ENCODE measurements at places on chromosomes 12 and 14.

GRCh38 chr12:20289520-20289919 is 78.8 kb upstream of the PDE3A start:
- no peak for DNase-seq

- no peak for DNase-seq
Measured at GRCh38 chr14:103250181-103250580, 83.9 kb upstream of the EIF5 start.

DNA sequence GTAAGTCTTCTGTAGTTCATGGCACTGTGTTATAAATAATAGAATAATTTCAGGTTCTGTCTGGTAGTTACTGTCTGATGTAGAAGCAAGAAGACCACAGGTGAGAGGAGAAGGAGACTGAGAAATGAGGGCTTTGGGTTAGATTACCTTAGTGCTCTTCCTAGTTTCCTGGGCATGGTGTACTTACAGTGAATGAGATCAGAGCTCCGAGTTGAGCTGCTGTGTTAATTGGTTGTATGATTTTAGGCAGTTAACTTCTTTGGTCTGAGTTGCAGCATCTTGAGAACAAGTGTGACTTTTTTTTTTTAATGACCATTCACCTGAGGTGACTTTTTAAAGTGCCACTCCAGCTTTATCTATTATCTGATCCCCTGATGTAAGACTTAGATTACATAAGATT is 41.5 kb downstream of the WDR20 start:
- no peak for DNase-seq

GRCh38 chr12:81141217-81141616 is 63.3 kb downstream of the ACSS3 start:
- DNase-seq = no peak

DNA sequence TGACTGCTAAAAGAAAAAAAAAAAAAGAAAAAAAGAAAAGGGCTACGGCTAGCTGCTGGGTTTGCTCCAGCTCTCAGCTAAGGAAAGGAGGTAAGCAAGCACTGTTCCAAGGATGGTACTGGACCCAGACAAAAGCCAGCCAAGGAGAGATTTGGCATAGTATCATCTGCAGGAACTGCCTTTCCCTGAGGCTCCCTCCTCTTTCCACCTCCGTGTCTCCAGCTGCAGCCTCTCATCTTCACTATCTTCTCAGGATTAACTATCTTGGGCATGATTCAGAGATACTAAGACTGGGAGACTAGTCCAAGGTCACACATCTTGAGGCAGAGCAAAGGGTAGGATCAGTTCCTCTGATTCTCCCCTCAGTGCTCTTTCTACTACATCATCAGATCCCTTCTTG is 6.0 kb downstream of the KITLG start:
- DNase-seq = no peak

DNA sequence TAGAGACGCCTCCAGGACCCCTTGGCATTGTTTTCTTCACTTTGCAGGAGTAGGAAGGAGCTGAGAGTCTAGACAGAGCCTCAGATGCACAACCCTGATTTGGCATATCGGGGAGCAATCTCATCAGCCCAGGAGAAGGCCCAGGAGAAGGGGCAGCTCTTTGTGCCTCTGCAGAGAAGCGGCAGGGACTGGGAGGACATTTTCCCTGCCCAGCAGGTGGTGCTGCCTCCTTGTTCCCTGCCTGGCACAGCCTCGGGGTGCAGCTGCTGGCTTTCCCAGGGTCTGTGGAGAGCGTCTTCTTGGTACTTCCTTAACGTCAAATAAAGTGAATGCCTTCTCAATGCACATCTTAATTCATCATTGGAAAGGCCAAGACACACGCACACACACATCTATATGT is 419.5 kb downstream of the TMEM121 start:
- DNase-seq = no peak

- DNase-seq = no peak
Measured at GRCh38 chr12:70252832-70253231, 9.6 kb downstream of the CNOT2 start.

GRCh38 chr14:96108911-96109310 is 69.7 kb downstream of the C14orf132 start:
- DNase-seq = no peak

DNA sequence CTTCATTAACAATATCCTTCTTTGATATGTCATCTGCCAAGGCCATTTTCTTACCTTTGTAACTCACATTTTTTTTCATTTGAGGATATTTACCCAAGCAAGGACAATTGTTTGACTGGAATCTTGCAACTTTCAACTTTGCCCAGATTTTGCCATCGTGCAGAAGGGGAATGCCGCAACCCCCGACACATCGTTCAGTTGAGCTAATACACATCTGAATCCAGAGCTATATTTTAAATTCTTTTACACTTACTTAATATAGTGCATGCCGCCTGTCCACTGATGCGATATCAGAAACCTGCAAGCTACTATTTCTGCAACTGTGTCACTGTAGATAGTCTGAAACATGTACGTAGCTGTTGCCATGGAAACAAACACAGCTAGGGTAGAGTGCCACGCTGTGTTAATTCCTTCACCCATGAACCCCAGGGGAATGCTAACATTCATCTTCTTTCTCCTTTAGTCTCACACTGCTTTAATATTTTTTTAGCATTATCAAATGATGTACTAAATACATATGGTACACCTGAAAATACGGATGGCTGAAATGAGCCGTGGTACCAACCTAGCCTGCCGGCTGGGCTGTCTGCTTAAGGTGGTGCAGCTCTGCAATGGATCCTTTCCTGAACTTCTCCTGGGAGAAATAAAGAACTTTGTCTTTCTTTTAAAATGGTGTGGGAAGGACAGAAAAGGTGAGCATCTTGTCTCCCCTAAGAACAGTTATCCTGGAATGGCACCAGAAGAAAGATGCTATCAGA is 77.0 kb upstream of the FOXN3 start:
- DNase-seq = no peak

GRCh38 chr14:67335781-67336180 is 23.8 kb downstream of the ATP6V1D start:
- DNase-seq = no peak

- DNase-seq = no peak
Measured at GRCh38 chr12:22399464-22400180, 65.1 kb upstream of the ST8SIA1 start.

- no peak for DNase-seq
Measured at GRCh38 chr14:64248689-64249088, 45.5 kb downstream of the ESR2 start.

DNA sequence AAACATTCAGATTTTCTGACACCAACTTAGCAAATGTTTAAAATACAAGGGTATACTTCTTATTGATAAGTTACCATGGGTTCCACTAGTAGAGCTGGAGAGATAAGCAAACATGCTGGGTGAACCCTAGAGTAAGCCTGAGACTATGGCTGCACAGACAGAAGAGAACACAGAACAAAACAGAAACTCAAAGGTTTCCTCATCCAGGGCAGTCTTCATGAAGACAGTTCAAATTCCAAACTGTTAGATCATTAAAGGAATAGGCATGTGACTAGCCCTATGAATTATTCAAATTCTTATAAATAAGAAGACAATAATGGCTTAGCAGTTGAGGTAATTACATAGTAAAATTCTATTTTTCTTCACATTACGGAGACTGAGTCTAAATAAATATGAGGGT is 28.1 kb downstream of the BTBD7 start:
- DNase-seq = no peak

DNA sequence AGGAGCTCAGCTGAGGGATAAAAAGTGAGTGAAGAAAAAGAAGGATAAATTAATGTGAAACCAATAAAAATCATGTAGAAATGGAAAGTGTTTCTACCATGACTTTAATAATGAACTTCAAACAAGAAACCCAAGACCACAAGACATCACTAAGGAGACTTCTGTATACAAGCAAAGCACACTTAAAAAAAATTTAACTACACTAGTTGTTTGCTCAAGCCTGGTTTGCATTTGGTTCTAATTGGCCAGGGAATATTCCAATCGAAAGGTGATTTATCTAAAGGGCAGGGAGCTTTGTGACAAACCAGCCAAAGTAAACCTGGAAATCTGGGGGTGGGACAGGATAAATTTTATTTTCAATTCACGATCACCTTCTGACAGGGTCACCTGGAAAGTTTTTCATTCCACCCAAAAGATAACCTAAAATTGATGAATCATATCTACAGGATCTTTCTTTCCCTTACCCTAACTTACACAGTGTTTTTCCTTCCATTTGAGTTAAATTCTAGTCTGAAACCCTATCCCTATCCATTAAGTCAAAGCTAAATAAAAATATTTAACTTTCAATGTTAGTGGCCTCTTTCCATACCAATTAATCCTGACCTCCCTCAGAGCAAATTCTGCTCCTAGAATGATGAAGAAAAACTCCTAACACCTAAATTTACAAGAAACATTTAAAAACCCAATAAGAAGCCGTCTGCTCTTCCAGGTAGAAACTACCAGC is 2.6 kb downstream of the EGLN3 start:
- DNase-seq = no peak

DNA sequence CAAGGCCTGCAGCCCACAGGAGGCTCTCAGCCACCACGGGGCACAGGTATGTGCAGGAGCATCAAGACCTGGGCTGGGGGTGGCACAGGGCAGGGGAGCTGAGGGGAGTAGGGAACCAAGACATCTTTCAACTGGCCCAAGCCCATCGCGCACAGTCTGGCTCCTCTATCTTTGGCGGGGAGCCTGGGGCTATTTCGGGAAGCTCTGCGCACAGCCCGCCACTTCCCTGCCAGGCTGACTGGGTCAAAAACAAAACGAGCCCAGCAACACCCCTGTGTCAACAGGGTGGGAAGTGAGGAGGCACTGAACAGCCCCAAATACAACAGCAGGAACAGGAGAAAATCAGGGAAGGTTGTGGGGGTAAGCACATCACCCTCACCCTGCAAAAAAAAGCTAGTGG is 83.9 kb downstream of the ARL6IP4 start:
- DNase-seq = no peak

DNA sequence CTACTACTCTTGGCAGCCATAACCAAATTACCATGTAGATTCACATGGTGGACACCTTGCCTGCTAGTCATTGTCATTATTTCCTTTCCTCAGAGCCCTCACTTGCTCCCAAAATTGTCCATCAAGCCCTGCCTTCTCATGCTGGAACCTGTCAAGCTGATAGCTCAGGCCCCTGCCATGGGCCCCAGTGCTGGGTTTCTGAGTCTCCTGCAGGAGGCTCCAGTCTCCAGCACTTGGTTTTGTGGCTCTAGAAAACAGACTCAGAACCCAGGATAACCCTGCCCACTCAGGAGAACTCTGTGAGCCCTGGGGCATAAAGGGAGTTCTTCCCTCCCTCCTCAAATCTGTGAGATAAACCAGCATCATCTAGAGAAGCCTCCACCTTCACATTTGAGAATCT is 10.8 kb downstream of the KRT71 start:
- no peak for DNase-seq
